Effector memory CD8-positive, alpha-beta T cell (primary cell): ENCODE measurements at places on chromosomes 5 and 9.

DNA sequence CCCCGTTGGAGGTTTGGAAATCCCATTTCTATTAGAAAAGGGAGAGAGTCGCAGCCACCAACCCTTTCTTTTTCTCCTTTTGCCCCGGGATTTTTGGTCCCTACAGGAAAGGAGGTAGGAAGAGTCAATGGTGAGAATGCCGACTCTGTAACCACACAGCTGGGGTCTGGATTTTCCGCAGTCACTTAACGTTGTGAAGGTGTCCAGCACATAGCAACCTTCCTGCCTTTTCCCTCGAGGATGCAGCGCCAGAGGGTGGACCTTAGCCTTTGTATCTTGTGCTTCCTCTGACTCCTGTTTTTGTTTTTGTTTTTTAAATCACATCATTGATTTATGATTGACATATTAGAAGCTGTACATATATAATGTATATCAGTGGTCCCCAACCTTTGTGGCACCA lies 41.4 kb downstream of the TLR4 start:
- no peak for DNase-seq

DNA sequence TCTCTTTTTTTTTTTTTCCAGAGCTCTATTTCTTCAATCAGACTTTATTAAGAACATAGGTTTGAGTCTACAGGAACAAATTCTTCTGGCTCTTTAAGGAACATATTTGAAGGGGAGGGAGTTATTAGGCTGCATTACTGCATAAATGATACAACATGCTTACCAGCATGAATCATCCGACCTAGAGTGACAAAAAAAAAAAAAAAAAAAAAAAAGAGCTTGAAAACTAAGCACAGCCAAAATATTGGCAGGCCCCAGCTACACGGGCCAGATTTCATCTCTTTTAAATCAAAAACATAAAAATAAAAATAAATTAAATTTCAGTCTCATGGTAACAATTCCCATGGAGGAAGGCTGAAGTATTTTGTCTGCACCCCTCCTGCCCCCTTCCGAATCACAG lies 26.3 kb downstream of the MSX2 start:
- DNase-seq = no peak

GRCh38 chr5:107422494-107422893 lies 248.2 kb downstream of the EFNA5 start:
- DNase-seq = no peak

DNA sequence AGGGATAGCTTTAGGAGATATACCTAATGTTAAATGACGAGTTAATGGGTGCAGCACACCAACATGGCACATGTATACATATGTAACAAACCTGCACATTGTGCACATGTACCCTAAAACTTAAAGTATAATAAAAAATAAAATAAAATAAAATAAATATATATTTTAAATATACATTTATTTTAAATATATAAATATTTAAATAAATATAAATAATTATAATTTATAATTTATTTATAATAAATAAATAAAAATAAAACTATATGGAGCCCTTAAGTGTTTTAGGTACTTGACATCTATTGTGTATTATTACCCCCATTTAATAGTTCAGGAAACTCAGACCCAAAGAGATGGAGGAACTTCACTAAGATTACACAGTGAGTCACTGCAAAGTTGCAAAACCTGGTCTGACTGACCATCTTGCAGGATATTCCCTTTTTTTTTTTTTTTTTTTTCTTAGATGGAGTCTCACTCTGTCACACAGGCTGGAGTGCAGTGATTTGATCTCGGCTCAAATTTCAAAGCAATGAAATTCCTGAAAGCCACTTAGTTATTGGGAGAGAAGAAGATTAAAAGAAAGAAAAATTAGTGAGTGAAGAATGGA lies 5.8 kb upstream of the C5orf52 start:
- DNase-seq = no peak

DNA sequence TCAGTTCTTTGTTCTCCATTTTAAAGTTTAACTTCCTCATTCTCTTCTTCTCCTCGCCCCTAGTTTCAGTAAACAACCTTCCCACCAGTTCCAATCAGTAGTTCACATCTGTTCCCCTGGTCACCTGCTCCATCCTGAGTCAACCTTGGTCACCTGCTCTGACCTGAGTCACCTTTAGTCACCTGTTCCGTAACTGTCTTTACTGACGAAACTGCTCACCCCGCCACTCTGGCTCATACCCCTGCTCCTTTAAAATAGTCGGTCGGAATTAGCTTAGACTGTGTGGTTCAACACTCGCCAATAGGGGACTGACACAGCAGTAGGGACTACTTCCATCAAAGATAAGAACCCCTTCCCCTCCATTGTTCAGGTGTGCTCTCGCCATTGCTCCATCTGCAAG lies 76.3 kb upstream of the GPBP1 start:
- DNase-seq = no peak

DNA sequence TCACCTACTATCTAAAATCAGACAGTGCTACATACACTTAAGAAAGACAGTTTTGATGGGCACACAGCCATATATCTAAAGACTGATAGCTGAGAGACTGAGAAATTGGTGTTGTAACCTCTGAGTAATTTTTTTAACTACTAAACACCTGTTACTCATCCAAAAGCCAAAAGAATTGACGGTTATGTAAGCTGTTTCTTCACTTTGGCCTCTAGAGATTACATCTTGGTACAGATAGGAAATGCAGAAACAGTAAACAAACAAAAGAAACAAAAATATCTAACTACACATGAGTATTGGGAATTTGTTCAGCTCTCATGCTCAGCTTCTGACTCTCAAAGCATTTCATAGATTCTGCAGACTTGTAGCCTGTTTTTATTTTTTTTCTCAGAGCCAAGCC lies 152.1 kb upstream of the GAS1 start:
- no peak for DNase-seq

- DNase-seq = no peak
These were observed 80.3 kb downstream of the ADAMTS2 start for GRCh38 chr5:179264783-179265513.

- DNase-seq = no peak
These were observed 8.2 kb upstream of the GDNF start for GRCh38 chr5:37847978-37848425.

DNA sequence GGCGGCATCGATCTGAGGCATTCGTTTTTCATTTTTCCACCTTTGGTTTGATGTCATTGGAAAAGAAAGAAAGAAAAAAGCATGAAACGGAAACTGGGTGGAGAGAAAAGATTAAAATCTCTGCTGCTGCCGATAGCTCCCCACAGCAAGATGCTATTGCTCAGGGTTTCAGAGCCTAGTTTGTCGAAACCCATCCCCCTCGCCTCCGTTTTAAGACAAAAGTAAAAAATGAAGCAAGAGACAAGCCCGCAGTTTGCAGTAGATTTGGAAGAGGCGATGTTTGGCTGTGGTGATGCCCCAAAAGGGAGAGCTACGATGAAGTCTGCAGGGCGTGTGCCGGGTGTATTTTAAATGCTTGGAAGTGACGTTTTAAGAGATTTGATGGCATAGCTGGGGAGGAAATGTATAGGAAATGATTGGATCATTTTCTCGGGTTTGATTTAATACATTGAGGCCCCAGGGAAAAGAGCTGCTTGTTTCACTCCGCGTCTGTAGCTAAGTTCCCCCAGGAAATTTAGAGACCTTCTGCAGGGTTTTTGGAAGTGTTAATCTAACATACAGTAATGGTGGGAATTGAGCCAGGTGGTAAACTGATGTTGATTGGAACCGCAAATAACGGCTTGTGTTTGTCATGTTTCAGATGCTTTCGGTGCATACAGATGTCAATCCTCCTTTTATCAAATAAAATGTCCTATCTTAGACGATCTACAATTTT lies 909 bp downstream of the NDFIP1 start:
- peak; percentile 17 for DNase-seq

DNA sequence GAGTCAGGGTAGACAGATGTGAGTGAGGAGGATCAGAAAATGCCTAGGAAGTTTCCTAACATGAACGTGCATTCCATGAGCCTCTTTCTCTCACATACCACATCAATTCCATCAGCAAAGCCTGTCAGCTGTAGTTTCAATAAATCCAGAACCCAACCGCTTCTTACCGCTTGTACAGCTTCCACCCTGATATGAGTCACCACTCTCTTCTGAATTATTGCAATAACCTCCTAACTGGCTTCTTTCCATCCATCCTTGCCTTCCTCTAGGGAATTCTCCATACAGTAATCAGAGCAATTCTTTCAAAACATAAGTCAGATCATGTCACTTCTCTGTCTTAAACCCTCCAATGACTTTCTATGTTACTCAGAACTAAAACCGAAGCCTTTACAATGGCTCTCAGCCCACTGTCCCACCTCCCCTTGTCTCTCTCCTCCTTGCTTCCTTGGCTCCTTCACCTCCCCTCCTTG lies 8.1 kb upstream of the RAD23B start:
- DNase-seq = no peak

- DNase-seq = no peak
These were observed 935.8 kb downstream of the TLE4 start for GRCh38 chr9:80507611-80508010.

GRCh38 chr5:83802686-83803085 lies 82.0 kb upstream of the HAPLN1 start:
- no peak for DNase-seq

- no peak for DNase-seq
These were observed 42.7 kb upstream of the ZNF608 start for GRCh38 chr5:124789104-124789605.

DNA sequence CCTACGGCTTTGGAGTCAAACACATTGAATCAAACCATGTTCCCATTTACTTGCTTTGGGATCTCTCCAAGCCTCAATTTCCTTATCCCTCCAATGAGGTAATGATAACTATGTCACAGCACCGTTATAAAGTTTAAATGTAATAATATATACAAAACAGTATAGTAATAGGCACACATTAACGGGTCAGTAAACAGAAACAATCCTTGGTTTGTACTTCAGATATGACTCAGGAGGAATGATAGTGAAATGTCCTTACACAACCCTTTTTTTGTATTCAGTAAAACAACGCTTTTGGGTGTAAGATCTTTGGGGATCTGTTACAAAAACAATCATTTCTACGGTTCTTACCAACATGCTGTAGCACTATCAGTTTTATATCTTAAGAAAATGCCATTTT lies 178.5 kb upstream of the GNA14 start:
- DNase-seq = no peak

DNA sequence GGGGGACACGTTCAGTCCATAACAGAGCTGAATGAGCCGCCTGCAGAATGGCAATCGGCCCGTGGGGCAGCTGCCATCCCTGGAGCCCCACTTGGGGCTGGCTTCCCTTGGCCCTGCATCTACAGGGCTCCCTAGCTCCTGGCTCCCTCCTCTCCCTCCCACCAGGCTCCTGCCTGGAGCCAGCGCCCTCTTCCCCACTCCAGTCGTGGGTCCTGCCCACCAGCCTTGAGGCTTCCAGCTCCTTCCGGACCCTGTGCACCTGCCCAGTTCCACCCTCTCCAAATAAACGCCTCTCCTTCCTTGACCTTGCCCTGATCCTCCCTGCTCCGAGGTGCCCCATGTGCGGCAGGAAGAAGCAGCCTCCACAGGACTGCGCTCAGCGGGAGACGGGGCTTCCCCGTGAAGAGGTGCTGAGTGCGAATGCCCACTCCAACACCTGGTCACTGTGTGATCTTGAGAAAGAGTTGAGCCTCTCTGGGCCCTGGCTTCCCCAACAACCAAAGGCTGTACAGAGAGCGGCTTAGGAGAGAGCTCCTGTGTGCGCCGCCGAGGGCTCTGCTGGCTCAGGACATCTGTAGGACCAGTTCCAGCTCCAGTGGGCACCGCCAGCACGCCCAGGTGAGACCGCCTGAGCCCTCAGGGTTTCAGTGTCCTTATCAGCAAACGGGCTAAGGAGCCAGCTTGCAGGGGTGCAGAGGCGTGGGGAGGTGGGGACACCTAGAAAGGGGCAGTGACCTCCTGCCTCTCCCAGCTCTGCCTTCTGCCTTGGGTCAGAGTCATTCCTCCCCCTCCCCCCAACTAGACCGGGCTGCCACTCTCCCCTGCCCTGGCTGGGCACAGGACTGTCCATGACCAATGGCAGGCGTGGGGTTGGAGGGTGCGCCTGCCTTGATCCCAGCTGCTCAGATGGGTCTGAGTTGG lies 12.1 kb downstream of the C9orf50 start:
- DNase-seq = no peak

- no peak for DNase-seq
These were observed 338.7 kb upstream of the SMC2 start for GRCh38 chr9:103755441-103755840.

DNA sequence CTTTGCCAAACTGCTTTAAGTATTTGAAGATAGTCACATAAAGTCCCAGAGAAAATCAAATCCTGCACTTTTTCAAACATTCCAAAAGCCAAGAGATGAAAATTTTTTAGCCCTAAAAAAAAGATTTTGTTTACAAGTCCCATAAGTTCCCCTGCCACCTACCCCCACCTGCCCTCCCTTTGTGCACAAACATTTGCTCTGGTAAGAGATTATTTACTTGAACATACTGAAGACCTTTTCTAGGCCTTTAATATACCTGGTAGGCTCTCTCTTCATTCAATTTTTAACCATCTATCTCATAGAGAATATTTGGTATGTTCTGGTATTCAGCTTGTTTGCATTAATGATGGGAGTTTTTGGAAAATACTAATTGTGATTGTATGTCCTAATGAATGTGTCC lies 50.3 kb downstream of the MEGF9 start:
- no peak for DNase-seq

DNA sequence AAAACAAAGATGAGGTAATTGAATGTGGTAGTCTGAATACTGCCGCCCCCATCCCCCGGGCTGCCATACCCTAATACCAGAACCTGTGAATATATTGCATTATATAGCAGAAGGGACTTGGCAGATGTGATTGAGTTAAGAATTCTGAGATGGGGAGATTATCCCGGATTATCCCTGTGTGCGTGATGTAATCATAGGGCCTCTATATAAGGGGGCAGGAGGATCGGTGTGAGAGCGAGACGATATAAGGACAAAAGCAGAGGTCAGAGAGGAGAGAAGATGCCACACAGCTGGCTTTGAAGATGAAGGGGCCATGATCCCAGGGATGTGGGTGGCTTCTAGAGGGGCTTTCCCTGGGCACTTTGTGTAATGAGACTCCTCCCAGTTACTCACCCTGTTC lies 101.7 kb upstream of the TLE1 start:
- DNase-seq = no peak

GRCh38 chr5:166014256-166014655 lies 2277.2 kb upstream of the WWC1 start:
- no peak for DNase-seq

DNA sequence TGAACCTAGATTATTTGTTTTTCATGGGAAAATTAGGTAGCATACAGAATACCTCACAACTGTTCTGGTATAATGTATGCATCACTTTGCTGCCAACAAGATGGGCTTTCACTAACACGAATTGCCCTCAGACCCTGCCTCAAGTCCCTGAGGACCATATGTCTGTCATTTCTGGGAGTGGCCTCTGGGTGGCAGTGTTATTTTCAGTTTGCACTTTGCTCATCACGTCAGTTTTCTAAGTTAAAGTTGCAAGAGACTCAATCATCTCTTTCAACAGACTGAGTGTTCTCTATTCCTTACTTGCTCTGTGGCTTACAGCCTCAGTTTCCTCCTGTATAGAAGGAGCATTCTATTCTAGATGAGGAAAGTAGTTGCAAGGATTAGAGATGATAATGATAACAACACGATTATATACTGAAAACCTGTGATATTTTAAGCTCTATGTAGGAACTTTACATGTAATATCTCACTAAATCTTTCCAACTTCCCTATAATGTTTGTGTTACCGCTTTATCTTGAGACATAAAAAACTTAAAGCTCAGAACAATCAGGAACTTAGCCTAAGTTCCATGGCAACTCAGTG lies 55.7 kb downstream of the TSSK1B start:
- DNase-seq = peak; percentile 32
